ENCODE measurements at places on chromosomes 2 and 18. TPM values are rescaled to one million over a fixed set of nuclear protein-coding genes. Genes with fewer than 3 reads are reported as not detected.

TUBA4B gene
- polyA plus RNA-seq: not detected

KYNU gene
- not detected for polyA plus RNA-seq

TGFA gene
- polyA plus RNA-seq: 0.07 TPM

RNPEPL1 gene
- 70.8 TPM for polyA plus RNA-seq

NEB gene
- polyA plus RNA-seq: 0.26 TPM

NEDD4L gene
- 4.4 TPM for polyA plus RNA-seq

KIAA2012 gene
- not detected for polyA plus RNA-seq

MYO7B gene
- not detected for polyA plus RNA-seq

CNGA3 gene
- polyA plus RNA-seq: not detected

SERPINB8 gene
- polyA plus RNA-seq: 29.4 TPM

PRSS56 gene
- polyA plus RNA-seq: not detected

HOXD12 gene
- not detected for polyA plus RNA-seq

Data from CD4-positive, CD25-positive, alpha-beta regulatory T cell (primary cell).